NCI-H446 (cell line): ENCODE measurements at places on chromosomes 4 and X.

DNA sequence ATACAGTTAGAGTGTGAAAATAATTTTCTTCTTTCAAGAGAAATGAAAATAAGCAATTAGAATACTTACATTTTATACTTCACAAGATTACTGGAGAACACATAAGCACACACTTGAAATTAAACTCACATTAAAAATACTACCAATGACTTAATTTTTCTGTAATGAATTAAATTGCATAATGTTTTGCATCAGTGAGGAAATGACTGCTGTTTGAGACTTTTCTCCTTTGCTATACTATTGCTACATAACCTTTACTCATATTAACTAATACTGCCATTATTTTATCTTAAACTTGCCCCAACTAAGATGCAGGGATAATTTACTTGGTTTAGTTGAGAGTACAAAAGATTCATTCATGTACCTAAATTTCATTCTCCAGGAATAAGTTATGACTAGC, 590.9 kb downstream of the ARAP2 start:
- no peak for DNase-seq

DNA sequence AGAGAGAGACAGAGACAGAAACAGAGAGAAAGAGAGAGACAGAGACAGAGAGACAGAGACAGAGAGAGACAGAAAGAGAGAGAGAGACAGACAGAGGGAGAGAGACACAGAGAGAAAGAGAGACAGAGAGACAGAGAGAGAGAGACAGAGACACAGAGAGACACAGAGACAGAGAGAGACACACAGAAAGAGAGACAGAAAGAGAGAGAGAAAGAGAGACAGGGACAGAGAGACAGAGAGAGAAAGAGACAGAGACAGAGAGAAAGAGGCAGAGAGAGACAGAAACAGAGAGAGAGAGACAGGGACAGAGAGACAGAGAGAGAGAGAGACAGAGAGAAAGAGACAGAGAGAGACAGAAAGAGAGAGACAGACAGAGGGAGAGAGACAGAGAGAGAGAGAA, 52.9 kb downstream of the CRLF2 start:
- no peak for DNase-seq

- no peak for DNase-seq
Measured at GRCh38 chr4:26731351-26732035, 129.1 kb upstream of the STIM2 start.

DNA sequence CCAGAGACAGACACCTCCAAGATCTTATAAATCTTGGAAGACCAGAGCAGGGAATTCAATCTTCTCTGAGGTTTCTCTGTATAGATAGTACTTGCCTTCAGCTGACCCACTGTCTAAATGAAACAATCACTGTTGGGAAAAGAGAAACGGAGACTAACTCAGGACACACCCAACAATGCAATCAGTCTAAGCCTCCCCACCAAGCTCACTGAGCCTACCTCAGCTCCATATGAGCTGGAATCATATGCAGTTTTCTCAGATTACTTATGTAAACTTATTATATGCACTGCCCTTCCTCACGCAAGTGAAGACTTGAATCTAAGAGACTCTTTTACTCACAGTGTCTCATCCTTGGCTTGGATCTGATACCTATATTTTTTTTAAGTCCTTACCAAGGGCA, 110.5 kb downstream of the PCDH19 start:
- no peak for DNase-seq

- no peak for DNase-seq
Measured at GRCh38 chr4:140111256-140111655, 42.7 kb downstream of the MAML3 start.

GRCh38 chr4:102263024-102263787, 82.1 kb downstream of the SLC39A8 start:
- peak; percentile 54 for DNase-seq

- no peak for DNase-seq
Measured at GRCh38 chr4:59831746-59832145, 1368.4 kb upstream of the ADGRL3 start.

GRCh38 chrX:38279188-38279587, 48.1 kb downstream of the RPGR start:
- no peak for DNase-seq
